IPS DF 6.9 (cell line): ENCODE measurements at places on chromosomes 2 and 18.

GRCh38 chr2:191496838-191497237 lies 181.1 kb upstream of the NABP1 start:
- no peak overlapping the region for H3K4me3 ChIP-seq
- no peaks in the 10 kb centered on the region for H3K4me1 ChIP-seq
- no peak for DNase-seq
- no peaks in the 10 kb centered on the region for H3K27me3 ChIP-seq
- no peak overlapping the region for H3K27ac ChIP-seq

- no peaks in the 10 kb centered on the region for H3K36me3 ChIP-seq
- no peak overlapping the region for H3K27ac ChIP-seq
- DNase-seq, result no peak
- H3K27me3 ChIP-seq, result no peaks in the 10 kb centered on the region
- no peaks in the 10 kb centered on the region; the same call in 1 of the 2 replicates for H3K4me1 ChIP-seq
- no peak overlapping the region for H3K4me3 ChIP-seq
Measured at GRCh38 chr2:223050900-223051504, 988 bp upstream of the KCNE4 start.

GRCh38 chr2:186827411-186827810 lies 21.6 kb downstream of the ZSWIM2 start:
- no peak overlapping the region for H3K4me3 ChIP-seq
- H3K27me3 ChIP-seq, result no peaks in the 10 kb centered on the region
- no peak overlapping the region for H3K27ac ChIP-seq
- DNase-seq, result no peak
- no peaks in the 10 kb centered on the region for H3K4me1 ChIP-seq

GRCh38 chr18:8480506-8481328 lies 128.5 kb upstream of the RAB12 start:
- H3K4me3 ChIP-seq, result no peak overlapping the region
- no peaks in the 10 kb centered on the region for H3K36me3 ChIP-seq
- H3K27me3 ChIP-seq, result no peaks in the 10 kb centered on the region
- H3K4me1 ChIP-seq, result no peaks in the 10 kb centered on the region; the same call in 1 of the 2 replicates
- H3K27ac ChIP-seq, result no peak overlapping the region
- peak; percentile 5 for DNase-seq

DNA sequence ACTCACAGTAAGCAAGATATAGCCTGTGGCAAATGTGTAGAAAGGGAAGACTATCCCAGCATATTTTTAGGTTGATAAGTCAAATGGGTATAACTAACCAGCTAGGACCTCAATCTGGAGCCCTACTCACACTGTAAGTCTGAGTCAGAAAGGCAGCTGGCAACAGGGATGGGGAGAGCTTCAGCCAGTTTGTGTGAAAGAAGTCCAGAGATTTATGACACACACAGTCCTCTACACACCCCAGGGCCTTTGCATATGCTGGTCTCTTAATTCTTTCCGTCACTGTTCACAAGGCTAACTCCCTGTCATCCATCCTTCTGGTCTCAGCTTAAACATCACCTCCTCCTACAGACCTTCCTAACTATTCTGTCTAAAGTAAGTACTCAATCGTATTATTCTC lies 5.9 kb upstream of the TCF4 start:
- no peaks in the 10 kb centered on the region for H3K4me1 ChIP-seq
- no peak overlapping the region for H3K27ac ChIP-seq
- no peak overlapping the region for H3K4me3 ChIP-seq
- no peak for DNase-seq

GRCh38 chr2:177708660-177709444 lies 316.3 kb downstream of the AGPS start:
- H3K36me3 ChIP-seq, result no peaks in the 10 kb centered on the region
- no peak overlapping the region for H3K27ac ChIP-seq
- no peaks in the 10 kb centered on the region for H3K27me3 ChIP-seq
- no peak overlapping the region for H3K4me3 ChIP-seq

DNA sequence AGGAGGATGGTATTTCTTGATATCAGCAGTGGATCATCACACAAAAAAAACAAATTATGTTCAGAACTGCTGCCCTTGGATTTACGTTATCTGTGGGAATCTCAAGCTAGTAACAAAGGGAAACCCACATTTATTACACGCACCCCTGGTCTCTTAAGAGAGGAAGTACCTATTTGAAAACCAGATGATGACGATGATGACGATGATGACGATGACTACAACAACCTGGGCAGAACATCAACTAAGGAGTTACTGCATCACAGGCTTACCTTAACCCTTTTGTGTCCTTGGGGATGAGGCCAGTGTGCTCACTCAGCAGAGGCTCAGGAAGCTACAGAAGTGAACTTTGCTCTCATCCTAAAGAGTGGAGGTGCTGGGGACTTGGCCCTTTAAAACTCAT lies 169.4 kb downstream of the FSHR start:
- no peaks in the 10 kb centered on the region for H3K4me1 ChIP-seq
- H3K27me3 ChIP-seq, result no peaks in the 10 kb centered on the region
- DNase-seq, result no peak
- no peak overlapping the region for H3K4me3 ChIP-seq

- no peak overlapping the region for H3K27ac ChIP-seq
- H3K4me3 ChIP-seq, result no peak overlapping the region
- no peaks in the 10 kb centered on the region for H3K27me3 ChIP-seq
Measured at GRCh38 chr2:108632332-108633160, 86.7 kb upstream of the RANBP2 start.

DNA sequence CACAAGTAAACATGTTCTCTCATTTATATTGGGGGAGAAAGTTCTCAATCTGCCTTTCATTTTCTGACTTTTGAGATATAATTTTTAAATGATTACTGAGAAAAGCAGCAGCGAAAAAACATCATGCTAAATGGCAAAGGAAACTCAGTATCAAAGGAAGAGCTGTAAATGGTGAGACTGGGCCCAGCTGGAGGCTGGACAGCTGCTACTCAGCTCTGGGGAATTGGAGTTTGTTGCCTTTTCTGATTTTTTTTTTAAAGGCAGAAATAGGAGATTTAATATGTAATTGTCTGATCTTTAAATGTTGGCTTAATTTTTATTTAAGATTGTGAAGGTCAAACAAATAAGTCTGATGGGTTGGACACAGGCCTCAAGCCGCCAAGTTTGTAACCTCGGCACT lies 137.1 kb upstream of the TACR1 start:
- no peaks in the 10 kb centered on the region for H3K36me3 ChIP-seq
- DNase-seq, result no peak
- H3K27me3 ChIP-seq, result no peaks in the 10 kb centered on the region
- no peak overlapping the region for H3K4me3 ChIP-seq
- no peak overlapping the region for H3K27ac ChIP-seq

DNA sequence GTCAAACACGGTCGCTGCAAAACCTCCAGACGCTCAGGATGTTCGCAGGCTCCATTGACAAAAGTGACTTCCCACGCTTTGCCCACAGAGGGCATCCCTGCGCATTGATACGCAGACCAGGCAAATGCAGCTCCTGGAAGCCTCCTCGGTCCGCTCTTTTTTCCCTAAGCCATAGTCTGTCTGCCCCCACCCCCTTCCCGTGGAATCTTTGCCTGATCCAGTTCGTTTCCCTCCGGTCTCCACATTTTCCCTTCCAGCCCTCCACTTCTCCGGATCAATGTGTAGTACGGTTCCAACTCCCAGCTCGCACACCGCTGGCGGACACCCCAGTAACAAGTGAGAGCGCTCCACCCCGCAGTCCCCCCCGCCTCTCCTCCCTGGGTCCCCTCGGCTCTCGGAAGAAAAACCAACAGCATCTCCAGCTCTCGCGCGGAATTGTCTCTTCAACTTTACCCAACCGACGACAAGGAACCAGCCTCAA lies at the start of gene DCC:
Gene DCC (plus strand): TSS at position 307 of the 481 bp plus-strand sequence. CDS start 591 bp downstream, outside the sequence.
- no peaks in the 10 kb centered on the region for H3K4me1 ChIP-seq
- H3K27ac ChIP-seq, result no peak within 1 kb of the TSS
- peaks cover 22% of the 10 kb centered on the region for H3K27me3 ChIP-seq
- DNase-seq, result no peak
- peak within 1 kb of the TSS; percentile 40; the same call in 1 of the 2 replicates for H3K4me3 ChIP-seq
- no peaks in the 10 kb centered on the region for H3K36me3 ChIP-seq

- H3K27me3 ChIP-seq, result no peaks in the 10 kb centered on the region
- H3K4me3 ChIP-seq, result no peak overlapping the region
- no peaks in the 10 kb centered on the region for H3K36me3 ChIP-seq
- no peak overlapping the region for H3K27ac ChIP-seq
- H3K4me1 ChIP-seq, result no peaks in the 10 kb centered on the region
- no peak for DNase-seq
Measured at GRCh38 chr18:56189615-56190014, 448.8 kb downstream of the TXNL1 start.

GRCh38 chr2:5673145-5674025 lies 18.8 kb upstream of the SOX11 start:
- H3K4me1 ChIP-seq, result no peaks in the 10 kb centered on the region
- no peaks in the 10 kb centered on the region for H3K36me3 ChIP-seq
- no peak for DNase-seq
- H3K4me3 ChIP-seq, result peak overlapping the region; percentile 54; the same call in 1 of the 2 replicates
- peaks cover 7% of the 10 kb centered on the region; the same call in 1 of the 2 replicates for H3K27me3 ChIP-seq

DNA sequence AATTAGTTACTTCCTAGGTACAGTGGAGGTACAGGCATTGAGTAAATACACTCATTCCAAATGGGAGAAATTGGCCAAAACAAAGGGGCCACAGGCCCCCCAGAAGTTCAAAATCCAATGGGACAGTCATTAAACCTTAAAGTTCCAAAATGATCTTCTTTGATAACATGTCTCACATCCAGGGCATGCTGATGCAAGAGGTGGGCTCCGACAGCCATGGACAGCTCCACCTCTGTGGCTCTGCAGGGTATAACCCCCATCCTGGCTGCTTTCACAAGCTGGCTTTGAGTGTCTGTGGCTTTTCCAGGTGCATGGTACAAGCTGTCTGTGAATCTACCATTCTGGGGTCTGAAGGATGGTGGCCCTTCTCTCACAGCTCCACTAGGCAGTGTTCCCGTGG lies 488.7 kb downstream of the DCDC2C start:
- no peak overlapping the region for H3K4me3 ChIP-seq
- no peaks in the 10 kb centered on the region for H3K36me3 ChIP-seq
- DNase-seq, result no peak
- H3K4me1 ChIP-seq, result no peaks in the 10 kb centered on the region

DNA sequence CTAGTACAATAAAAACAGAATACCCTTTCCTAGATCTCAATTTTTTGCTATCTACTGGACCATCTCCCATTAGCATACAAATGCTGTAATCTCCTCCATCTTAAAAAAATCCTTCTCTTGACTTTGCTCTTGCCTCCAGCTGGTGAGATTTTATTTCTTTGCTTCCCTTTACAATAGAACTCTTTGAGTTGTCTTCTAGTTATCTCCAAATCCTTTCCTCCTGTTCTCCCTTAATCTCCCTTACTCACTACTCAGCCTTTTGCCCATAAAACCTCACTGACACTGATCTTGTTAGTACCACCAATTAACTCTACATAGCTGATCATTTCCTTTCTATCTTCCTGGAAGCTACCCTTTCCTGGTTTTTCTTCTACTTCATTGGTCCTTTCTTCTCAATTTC lies 63.5 kb upstream of the FRZB start:
- H3K4me1 ChIP-seq, result no peaks in the 10 kb centered on the region
- peaks cover 3% of the 10 kb centered on the region; the same call in 1 of the 2 replicates for H3K36me3 ChIP-seq
- no peaks in the 10 kb centered on the region for H3K27me3 ChIP-seq
- no peak for DNase-seq

DNA sequence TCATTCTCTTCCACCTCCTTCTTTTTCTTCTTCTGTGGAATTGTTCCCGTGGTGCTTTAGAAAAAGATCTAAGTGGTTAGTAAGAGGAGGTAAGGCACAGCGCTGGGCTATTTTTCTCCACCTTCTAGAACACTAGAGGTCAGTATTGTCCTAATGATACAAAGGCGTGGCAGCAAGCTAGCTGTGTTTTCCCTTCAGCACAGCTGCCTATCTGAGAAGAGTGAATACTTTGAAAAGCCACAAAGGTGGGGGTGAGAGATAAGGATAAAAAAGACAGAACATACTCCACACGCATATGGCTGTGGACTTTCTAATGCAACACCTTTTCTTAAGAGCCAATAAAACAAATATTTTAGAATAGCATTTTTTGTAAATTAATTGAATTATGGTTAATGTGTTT lies 2.1 kb downstream of the CNTNAP5 start:
- H3K27me3 ChIP-seq, result peaks cover 18% of the 10 kb centered on the region
- H3K27ac ChIP-seq, result no peak overlapping the region
- no peak for DNase-seq
- H3K36me3 ChIP-seq, result no peaks in the 10 kb centered on the region
- H3K4me3 ChIP-seq, result no peak overlapping the region

DNA sequence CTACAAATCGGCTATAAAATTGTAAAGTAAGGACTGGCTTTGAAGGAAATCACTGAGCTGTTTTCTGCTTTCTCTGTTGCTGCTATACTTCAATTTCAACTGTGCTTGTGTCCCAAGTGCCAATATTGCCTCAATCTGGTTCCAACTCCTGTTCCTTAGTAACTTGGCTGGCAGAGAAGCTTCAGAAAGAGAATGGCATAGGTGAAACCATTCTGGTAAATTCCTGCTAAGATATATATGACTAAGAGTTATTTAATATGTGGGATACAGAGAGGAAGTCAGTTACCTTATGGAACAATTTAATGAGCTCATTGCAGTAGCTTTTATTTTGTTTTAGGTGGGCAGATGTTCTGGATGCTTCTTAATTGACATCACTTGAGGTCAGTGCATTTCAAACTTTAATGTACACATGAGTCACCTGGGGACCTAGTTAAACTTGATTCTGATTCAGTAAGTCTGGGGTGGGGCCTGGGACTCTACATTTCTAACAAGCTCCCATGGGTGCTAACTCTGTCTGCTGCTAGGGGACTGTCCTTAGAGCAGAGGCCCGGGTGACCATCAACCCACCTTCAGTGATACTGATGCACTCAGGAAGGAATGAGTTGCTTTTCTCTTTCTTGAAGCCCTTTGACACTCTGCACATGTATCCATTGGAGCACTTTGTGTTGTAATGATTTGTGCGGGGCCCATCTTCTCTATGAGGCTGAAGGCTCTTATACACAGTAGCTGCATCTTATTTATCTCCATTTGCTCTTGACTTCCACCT lies 47.6 kb downstream of the LIPG start:
- H3K27me3 ChIP-seq, result no peaks in the 10 kb centered on the region
- H3K4me3 ChIP-seq, result no peak overlapping the region
- peaks cover 13% of the 10 kb centered on the region for H3K4me1 ChIP-seq
- no peaks in the 10 kb centered on the region for H3K36me3 ChIP-seq
- no peak overlapping the region for H3K27ac ChIP-seq
